ENCODE measurements at places on chromosomes 7 and 10.

- DNase-seq, result no peak
These were observed 287.2 kb downstream of the HGF start for GRCh38 chr7:81482600-81483186.

DNA sequence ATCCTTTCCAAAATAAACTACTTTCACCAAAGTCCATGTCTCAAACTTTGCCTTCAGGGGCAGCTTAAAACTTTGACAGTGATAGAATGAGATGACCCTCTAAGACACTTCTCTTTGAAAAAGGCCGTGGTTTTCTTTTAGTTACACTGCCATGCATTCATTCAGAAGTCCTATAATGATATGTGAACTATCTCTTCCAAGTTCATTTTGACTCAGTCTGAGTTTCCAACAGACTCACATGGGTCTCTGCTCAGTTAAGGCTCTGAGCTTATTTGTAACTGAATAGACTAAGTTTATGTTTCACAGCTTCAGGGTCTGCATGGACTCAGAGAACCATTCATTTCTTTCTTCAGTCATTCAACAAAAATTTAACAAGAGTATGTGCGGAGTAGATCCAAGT is 208.9 kb upstream of the PRSS1 start:
- DNase-seq, result no peak

GRCh38 chr10:34346516-34347100 is 468.5 kb downstream of the PARD3 start:
- DNase-seq, result no peak

GRCh38 chr7:21358648-21359047 is 69.2 kb upstream of the SP4 start:
- no peak for DNase-seq

DNA sequence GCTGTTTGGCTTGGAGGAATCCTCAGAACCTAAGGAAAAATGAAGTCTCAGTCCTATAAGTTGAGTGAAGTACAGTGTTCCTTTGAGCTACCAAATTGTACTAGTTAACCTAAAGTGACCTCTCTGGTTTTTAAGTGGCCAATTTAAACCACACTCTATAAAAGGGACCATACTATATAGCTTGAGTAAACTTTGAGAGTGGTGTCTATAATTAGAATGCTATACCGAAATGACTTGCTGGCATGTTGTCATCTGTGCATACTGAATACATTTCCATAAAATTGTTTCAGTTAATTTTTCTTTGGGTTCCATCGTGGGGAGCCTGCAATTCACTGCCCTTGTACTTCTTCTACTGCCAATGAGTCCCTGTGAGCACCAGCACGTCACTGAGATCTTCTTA is 151.1 kb downstream of the DKK1 start:
- no peak for DNase-seq

DNA sequence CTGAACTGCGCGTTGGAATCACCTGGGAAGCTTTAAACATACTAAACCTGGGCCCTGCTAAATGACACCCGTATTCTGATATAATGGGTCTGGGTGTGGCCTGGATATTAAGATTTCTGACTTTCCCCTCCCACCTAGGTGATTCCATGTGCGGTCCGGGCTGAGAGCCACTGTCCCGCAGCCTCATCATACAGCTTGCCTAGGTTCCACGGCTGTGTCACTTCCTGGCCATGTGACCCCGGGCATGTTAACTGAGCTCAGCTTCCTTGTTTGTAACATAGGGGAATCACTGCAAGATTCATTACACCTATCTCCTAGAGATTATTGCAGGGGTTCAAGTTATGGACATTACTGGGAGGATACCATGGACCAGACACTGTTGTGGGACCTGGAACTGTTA is 472.7 kb upstream of the GALNT17 start:
- no peak for DNase-seq

GRCh38 chr7:30613366-30614325 is 19.0 kb downstream of the GARS1 start:
- no peak for DNase-seq

DNA sequence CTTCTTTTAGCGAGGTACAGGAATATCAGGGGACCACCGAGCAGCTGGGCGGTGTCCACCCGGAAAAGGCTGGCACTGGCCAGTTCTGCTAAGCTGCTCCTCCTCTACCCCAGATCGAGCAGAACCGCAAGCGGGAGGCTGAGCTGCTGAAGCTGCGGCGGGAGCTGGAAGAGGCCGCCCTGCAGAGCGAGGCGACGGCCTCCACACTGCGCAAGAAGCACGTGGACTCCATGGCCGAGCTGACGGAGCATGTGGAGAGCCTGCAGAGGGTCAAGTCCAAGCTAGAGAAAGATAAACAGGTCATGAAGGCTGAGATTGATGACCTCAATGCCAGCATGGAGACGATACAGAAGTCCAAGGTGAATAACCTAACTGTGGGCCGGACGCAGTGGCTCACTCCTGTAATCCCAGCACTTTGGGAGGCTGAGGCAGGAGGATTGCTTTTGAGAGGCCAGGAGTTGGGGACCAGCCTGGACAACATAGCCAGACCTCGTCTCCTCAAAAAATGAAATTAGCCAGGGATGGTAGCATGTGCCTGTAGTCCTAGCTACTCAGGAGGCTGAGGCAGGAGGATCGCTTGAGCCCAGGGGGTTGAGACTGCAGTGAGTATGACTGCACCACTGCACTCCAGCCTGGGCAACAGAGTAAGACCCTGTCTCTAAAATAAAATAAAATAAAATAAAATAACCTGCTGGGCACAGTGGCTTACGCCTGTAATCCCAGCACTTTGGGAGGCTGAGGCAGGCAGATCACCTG is 15.3 kb downstream of the MYH16 start:
- DNase-seq, result no peak

DNA sequence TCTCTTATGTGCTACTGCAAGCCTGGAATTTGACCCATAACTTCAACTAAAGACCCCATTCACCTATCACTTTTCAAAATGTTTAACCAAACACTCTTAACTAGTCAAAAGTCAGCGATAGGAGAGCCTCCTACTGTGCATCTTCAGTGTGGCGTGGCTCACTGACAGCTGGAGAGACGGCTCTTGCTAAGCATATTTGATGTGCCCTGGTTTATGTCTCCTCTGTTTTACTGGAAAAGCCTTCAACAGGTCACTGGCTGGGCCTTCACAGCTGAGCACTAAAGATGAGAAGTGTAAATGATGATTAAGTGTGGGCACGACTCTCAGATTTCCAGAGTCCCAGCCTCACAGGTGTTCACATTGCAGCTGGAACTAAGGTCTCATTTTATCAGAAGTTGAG is 472.1 kb downstream of the SEMA3D start:
- DNase-seq, result no peak

- DNase-seq, result no peak
These were observed 107.2 kb upstream of the TRIM24 start for GRCh38 chr7:138352570-138353461.

DNA sequence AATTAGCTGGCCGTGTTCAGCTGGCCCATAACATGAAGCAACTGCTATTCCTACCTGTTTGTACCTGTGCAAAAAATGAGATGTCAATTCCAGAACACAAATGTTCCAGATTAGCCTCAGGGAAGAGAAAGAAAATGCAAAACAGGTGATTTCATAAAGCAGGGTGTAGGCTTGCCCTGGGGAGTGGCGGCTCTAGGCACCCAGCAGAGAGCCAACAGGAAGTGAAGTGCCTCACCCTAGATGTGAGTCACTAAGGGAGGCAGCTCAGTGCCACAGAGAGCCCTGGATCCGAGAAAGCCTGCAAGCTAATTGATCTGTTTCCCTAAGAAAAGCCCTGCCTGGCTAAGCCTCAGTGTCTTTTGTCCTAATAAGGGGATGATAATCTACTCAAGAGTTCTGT is 240.0 kb downstream of the ARHGAP21 start:
- no peak for DNase-seq

DNA sequence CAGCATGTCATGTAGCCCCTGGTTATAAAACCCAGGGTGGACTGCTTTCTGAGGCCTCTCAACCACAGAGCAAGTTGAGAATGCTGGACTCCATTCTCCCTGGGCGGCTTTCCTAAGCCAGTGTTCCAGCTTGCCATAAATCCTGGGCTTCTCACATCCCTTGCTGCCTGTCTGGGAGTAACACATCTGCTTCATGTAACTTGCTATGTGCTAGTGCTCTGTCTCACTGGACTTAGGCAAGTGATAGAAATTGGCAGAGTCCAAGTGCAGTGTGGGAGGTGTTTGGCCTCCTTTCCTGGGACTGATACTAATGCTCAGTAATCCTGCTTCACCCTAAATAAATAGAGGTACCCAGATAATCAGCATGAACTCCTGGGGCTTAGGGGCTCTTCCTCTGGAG is 277.1 kb upstream of the POM121L12 start:
- no peak for DNase-seq

GRCh38 chr7:112990624-112991023 is 96.0 kb downstream of the GPR85 start:
- no peak for DNase-seq

- DNase-seq, result no peak
These were observed 34.9 kb downstream of the LDB3 start for GRCh38 chr10:86703176-86703575.

DNA sequence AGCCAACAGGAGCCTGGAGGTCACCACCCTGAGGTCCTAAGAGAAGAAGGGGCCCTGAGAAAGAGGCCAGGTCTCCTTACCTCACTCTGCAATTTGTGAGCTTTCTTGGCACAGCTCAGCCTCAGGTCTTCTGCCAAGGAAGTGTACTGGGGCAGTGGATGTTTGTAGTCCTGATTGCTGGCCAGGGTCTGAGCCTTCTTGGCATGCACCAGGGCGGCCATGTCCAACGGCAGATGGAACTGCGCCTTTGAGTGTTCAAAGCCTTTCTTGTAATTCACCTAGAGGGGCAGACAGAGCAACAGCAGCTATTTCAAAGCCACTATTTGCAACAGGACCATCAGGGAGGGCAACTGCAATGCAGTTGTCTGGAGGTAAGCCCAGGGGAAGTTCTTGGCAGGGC is 51.7 kb downstream of the NRAP start:
- no peak for DNase-seq

GRCh38 chr7:26369593-26369992 is 77.9 kb downstream of the SNX10 start:
- no peak for DNase-seq

GRCh38 chr10:5573968-5574641 is 49.3 kb downstream of the CALML3 start:
- no peak for DNase-seq

GRCh38 chr7:159160450-159160849 is 15.8 kb upstream of the VIPR2 start:
- no peak for DNase-seq

DNA sequence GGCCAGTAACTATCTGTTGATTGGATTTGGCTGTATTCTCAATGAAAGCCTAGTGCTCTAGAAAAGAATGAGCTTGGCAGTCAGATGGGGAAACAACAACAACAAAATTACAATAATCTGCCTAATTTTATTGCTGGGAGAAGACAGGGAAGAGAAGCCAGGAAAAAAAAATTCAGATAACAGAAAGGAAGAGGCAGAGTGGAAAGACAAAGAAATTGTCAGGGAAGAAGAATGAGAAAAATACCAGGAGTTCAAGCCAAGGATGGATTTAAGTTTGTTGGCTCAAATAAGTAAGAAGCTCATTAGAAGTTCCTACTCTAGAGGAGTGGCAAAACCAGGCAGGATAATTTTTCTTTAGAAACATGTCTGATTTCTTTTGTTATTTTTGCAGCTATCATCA is 45.9 kb upstream of the PRKG1 start:
- DNase-seq, result no peak

- DNase-seq, result no peak
These were observed 282.9 kb downstream of the TWIST1 start for GRCh38 chr7:18834577-18834976.

DNA sequence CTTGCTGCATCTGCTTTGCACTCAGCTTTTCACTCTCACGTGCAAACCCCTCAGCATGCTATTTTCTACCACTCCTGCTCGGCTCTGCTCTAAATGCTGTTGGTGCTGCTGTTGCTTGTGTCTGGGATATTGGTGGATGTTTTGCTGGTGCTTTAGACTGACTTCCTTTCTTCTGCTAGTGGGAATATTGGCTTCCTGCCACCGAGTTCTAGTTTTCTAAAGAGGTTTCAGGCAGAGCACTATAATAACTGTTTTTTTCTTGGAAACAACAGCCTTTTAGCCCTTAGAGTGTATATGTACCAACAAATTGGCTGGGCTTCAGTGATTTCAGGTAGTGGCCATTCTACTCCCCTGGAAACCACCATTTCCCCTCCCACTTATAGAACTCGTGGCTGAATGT is 27.8 kb downstream of the TMEM236 start:
- no peak for DNase-seq

DNA sequence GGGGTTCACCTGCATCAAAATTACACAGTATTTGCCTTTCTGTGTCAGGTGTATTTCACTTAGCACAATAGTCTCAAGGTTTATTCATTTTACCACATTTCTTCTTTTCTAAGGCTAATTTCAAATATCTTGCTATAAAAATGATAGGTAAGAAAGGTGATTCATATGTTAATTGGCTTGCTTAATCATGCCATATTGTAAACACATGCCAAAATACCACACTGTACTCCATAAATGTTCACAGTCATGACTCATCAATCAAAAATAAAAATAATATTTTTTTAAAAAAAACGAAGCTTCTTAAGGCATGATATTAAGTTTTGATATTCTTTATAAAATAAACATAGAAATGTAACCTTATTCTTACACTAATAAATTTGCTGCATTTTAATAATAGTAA is 947.1 kb downstream of the GRM8 start:
- no peak for DNase-seq

DNA sequence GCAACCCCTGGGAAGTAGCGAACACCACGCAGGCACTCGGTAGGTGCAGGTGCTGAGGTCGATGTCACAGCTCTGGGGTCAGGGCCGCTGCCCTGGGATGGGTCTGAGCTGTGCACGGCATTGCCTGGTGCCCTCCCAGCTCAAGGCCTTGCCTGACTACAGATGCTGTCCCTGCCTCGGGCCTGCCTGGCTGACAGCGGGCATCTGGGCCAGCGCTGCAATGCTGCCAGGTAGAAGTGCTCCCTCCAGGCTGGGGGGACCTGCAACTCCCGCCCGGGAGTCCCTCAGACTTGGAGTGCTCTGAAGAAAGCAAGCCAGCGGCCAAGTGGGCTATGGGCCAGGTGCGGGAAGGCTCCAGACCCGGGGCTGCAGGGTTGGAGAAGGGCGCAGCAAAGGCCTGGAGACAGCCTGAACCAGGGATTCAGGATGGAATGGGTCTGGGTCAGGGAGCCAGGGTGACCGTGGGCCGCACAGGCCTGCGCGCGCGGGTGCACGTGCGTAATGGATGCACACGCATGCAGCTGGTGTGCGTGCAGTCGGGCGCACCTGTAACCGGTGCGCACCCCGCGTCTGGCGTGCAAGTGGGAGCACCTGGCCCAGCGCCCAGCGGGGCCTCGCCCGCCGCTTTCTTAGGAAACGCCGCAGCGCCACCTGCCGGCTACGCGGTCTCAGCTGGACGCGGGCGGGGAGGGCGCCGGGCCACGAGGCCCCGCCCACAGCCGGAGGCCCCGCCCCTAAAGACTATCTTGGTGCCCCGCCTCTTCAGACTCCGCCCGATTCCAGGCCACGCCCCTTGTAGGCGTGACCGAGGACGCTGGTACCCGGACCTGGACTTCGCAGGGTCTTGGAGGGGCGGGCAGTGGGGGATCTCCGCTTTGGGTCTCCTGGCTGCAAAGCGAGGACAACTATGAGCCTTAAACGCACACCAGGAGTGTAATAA is 46.7 kb downstream of the MICALL2 start:
- no peak for DNase-seq

- DNase-seq, result no peak
These were observed 22.1 kb upstream of the VOPP1 start for GRCh38 chr7:55594414-55594813.

- DNase-seq, result no peak
These were observed 8.6 kb downstream of the VIM start for GRCh38 chr10:17236468-17237148.

GRCh38 chr7:151157645-151158329 is 9.7 kb downstream of the GBX1 start:
- DNase-seq, result no peak

- no peak for DNase-seq
These were observed 43.8 kb upstream of the BET1 start for GRCh38 chr7:94047956-94048355.

Measured in GM04503 (cell line).